ENCODE measurements at places on chromosomes 4 and X. TPM values are rescaled to one million over a fixed set of nuclear protein-coding genes. Genes with fewer than 3 reads are reported as not detected.

PF4V1 gene
- not detected for total RNA-seq

CBLL2 gene
- not detected for total RNA-seq

NSUN7 gene
- 2.7 TPM for total RNA-seq

UGT2B11 gene
- total RNA-seq: not detected

PCDH19 gene
- total RNA-seq: 3.5 TPM

PGAM4 gene
- total RNA-seq: not detected

PRDM8 gene
- 0.59 TPM for total RNA-seq

SPANXA2 gene
- not detected for total RNA-seq

ALB gene
- total RNA-seq: 0.69 TPM

FRMD7 gene
- total RNA-seq: 0.10 TPM
